Fibroblast of lung (primary cell): ENCODE measurements at places on chromosomes 4 and X.

DNA sequence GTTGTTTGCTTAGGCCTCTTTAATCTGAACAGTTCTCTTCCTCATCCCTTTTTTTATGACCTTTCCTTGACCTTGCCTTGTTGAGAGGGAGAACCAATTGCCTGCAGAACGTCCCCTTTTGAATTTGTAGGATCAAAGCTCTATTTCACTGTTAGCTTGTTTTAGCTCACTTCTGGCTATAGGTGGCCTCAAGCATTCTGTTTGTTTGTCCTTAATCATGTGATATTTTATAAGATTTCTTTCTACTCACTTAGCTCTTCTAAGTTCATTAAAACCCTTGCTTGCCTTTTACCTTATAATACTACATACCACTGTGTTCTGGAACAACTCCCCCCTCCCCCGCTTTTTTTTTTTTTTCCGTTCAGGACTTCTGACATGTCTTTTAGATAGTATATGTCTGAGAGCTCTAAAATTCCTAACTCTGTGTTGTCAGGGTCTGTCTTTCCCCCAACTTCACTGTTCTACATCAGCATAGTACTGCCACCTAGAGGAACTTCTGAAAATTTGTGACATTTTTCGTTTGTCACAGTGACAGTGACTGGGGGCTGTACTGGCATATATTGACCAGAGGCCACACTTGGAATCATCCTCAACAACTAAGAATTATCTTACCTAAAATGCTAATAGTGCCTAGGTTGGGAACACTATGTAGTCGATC lies 128.5 kb downstream of the LARP7 start:
- peak; percentile 13 for DNase-seq

DNA sequence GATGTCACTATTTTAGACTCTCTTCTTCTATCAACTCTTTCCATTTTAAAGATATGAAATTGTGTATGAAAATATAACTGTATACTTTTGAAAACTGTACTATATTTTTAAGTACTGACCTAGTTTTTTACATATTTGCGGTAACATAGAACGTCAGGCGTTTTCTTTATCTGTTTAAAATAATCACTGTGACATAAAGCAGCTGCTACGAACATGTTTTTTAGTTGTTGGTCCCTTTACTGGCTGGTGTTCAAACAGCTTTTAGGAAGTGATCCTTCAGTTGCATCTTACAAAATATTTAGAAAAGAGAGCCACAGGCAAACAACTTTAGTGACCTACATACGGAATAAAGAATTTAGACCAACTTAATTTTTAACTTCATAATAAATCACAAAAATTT lies 73.1 kb downstream of the METTL14 start:
- peak; percentile 95 for DNase-seq

DNA sequence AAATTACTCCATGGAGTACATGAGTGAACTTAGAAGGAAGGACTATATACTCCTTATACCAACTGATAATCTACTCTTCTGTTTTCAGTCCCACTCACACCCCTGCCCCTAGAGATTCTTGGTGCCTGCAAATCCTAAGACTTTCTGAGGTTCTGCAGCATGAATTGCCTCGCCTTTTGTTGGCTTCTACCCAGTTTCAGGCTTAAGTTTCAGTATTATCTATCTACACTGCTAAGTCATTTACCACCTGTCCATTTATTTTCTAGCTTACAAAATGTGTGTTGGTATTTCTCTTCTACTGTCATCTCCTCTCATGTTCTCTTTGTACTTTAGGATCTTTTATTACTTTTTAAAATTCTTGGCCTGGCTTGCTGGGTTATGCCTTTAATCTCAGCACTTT lies 94.4 kb upstream of the AMOT start:
- no peak for DNase-seq

DNA sequence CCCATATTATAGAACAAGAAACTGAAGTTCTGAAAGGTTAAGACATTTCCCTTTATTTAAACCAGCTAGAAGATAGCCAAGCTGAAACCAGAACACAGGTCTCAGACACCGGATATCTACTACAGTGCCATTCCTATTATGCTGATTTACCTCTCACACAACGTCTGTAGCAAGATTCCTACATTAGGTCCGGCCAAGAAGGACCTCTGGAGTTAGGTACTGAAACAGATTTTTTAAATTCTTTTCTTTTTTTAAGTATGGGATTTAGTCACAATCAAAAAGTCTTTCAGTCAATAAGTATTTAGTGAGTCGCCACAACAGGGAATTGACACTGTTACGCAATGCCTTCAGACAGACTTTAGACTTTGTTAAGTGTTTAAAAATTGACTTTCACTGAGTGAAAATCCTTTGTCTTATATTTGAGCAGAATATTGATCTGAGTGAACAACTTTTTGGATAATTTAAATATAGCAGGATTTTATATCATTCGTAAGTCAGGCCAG lies 26.5 kb upstream of the SPANXN4 start:
- DNase-seq = no peak

DNA sequence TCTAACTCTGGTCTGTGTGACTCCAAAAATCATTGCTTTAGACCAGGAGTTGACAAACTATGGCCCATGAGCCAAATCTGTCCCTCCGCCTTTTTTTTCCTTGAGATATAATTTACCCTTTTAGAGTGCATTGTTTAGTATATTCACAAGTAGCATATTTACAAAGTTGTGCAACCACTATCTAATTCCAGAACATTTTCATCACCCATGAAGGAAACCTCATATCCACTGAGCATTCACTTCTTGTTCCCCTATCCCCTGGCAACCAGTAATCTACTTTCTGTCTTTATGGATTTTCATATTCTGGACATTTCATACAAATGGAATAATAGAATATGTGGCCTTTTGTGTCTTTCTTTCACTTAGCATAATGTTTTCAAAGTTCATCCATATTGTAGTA lies 67.4 kb upstream of the CITED1 start:
- DNase-seq = no peak

DNA sequence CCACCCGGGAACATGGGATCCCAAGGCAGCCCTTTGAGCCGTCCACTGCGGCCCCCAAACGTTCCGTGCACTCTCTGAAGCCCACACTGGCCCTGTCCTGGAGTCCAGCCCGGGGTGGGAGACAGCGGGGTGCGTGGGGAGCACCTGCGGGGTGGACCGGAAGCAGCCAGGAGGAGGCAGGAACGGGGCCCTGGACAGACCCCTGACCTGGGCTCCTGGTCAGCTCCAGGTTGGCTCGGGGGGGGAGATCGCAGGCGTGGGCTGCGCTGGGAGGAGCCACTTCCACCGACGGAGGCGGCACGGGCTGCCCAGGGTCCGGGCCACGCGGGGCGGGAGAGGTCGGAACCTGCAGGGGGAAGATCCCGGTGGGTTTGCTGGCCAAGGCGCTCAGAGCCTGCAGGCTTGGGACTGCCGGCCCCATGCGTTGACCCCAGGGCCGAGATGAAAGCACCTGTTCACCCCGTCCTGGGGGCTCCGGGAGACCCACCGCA lies 5.7 kb upstream of the PLCXD1 start:
- no peak for DNase-seq

GRCh38 chr4:3874028-3874415 lies 107.8 kb downstream of the ADRA2C start:
- no peak for DNase-seq

DNA sequence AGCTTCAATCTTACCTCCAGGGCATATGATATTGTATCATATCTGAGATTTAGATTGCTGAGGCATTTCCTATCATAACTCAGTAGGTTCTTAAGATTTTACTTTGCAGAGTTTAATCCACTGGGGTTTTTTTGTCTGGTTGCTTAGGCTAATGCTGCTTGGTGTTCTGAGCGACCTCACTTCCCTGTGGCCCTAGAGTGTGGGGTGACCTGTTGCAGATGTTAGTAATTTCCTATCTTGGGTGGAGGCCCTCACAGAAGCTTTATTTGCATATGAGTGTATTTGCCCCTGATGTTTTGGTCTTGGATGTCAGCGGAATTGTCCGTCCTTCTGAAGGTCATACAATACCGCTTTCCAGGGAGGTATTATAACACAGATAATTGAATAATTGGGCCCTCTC lies 137.1 kb downstream of the NDST3 start:
- peak; percentile 45 for DNase-seq

GRCh38 chrX:11254417-11255109 lies 38.6 kb upstream of the AMELX start:
- no peak for DNase-seq

GRCh38 chr4:56680266-56680665 lies 830 bp downstream of the HOPX start:
- no peak for DNase-seq

- DNase-seq = no peak
Observed at GRCh38 chr4:6788123-6788522, 5.6 kb downstream of the KIAA0232 start.

- DNase-seq = no peak
Observed at GRCh38 chr4:125397226-125397625, 82.5 kb downstream of the FAT4 start.

DNA sequence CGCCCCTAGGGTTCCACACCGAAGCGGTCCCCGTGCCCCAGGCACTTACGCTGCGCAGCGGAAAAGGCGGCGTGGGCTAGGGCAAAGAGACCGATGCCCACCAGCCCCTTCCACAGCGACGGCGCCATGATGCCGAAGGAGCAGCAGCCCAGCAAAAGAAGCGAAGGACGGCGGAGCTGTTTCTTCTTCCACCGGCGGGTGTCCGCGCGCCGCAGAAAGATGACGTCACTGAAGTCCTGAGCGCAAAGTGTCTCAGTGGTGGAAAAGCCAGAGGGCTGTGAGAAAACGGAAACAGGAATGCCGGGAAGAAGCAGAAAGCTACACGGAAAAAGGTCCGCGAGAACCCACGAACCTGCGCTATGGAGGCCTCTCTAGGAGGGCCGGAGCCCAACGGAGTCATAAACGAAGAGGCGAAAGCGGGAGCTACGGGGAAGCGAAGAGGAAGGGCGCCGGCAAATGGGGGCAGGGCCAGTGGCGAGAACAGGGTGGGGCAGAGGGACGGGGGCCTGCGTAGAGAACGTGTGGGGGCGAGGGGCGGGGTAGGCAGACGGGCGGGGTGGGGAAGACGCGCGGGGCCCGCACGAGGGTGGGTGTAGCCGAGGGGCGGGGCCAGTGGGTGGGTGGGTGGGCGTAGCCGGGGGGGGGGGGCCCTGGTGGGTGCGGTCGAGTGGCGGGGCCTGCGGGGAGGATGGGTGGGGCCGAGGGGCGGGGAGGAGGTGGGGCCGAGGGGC lies at the start of gene MMGT1:
Gene MMGT1 (minus strand): TSS at position 441 of the 731 bp plus-strand sequence. CDS start 313 bp downstream, at position 128.
- DNase-seq = peak; percentile 86

DNA sequence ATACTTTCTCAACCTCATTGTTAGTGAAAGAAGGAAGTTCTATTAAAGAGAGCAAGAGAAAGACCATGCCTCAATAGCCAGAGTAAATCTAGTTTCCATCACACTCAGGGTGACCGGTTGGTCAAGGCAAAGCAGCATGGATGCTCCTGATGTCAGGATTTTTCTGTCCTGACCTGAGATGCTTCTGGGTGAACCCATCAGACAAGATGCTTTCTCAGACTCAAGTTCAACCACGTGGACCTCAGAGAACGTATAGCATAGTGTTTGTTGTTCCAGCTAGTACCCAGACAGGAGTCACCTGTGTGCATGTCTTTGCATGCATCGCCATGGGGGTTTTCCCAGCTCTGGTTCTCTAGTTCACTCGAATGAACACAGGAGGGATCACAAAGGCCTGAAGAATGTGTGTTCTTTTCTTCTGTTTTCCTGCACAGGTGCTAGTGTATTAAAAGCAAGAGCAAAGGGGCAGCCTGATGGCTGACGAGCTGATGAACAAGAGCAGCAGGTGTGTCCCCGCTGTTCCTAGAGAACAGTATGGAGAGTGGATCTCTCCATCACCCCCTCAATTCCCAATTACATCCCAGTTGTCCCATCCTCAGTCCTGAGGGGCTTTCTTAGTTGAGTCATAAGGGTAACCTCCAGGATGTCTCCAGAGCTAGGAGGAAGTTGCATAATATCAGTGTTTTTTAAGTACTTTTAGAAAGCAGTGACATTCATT lies 110.5 kb upstream of the ENPP6 start:
- DNase-seq = no peak

GRCh38 chr4:8794491-8794890 lies 77.1 kb downstream of the HMX1 start:
- DNase-seq = no peak

DNA sequence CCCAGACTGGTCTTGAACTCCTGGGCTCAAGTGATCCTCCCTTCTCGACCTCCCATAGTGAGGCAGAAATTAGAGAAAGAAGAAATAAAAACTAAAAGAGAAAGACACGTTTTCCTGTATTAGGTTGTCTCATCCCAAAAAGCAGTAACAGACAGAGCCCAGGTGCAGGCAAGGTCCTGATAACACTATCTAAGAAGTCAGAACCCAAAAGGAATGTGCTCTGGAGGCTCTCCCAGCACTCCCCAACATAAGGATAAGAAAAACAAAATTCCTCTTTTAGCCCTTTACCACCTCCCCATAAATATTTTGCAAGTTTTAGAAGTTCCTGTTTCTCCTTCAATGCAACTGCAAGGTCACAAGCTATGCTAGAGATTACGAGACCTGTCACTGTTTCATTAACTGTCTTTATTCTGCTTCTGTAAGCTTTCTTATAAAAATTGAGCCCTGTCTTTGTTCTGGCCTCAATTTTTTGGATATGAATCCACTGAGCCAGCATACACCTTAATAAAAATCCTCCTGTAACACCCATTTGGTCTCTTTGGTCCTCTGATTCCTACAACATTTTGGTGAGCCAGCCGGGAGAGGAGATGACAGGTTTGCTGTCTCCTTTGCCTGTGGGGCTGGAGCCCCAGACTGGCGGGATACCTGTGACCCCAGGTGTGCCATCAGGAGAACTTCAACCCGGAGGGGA lies 25.9 kb downstream of the LIAS start:
- no peak for DNase-seq

DNA sequence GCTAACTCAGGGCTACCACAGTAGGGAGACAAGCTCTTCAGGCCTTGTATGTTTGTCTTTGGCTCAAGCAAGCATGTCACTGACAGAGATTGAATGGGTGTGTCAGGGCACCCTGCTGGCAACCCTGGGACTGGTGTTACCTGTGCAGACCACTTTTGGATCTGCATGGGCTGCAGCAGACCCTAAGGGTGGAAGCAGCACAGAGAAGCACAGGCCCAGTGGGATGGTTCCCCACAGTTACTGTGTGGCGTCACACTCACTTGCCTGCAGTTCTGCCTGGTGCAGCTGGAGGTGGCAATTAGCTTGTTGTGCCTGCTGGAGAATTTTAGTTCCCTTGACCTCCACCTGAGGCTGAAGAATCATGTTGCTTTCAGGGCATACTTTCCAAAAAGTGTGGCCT lies 46.0 kb downstream of the ZNF185 start:
- no peak for DNase-seq

GRCh38 chr4:18754180-18754579 lies 732.6 kb upstream of the LCORL start:
- no peak for DNase-seq

DNA sequence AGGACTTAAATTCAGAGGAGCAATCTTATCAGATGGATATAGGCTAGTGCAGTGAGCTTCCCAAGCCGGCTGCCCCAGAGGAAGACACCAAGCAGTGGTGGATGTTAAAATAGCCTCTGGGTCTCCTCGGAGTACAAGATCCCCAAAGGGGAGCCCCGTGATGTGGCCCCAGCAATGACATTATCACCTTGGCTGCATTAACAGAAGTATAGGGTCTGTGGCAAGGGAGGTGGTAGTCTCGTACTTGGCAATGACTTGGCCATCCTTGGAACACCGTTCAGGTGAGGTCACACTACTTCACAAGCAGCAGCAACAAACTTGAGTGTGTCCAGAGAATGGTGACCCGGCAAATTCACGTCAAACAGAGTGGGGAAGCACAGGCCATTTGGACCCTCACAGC lies 67.8 kb downstream of the PSAPL1 start:
- no peak for DNase-seq
